ENCODE measurements at places on chromosomes 3 and 15.

DNA sequence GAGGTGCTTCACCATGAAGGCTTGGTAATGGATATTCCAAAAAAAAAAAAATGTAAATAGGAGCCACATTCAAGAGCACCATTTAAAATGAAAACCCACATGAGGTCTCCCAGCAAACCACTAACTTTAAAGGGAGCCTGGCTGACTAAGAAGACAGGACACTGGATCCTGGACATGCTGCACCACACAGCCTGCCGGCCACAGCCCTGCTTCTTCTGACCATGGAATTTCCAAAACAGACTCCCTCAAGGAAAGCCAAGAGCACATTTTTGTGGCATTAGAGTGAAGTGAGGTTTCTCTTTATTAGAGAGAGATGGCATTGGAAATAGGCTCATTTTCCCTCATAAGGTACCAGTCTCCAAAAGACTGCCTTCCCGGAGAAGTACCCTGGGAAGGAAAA is 113.9 kb downstream of the RORA start:
- no peak for DNase-seq

- no peak for DNase-seq
Measured at GRCh38 chr3:134363381-134363755, 10.9 kb downstream of the AMOTL2 start.

DNA sequence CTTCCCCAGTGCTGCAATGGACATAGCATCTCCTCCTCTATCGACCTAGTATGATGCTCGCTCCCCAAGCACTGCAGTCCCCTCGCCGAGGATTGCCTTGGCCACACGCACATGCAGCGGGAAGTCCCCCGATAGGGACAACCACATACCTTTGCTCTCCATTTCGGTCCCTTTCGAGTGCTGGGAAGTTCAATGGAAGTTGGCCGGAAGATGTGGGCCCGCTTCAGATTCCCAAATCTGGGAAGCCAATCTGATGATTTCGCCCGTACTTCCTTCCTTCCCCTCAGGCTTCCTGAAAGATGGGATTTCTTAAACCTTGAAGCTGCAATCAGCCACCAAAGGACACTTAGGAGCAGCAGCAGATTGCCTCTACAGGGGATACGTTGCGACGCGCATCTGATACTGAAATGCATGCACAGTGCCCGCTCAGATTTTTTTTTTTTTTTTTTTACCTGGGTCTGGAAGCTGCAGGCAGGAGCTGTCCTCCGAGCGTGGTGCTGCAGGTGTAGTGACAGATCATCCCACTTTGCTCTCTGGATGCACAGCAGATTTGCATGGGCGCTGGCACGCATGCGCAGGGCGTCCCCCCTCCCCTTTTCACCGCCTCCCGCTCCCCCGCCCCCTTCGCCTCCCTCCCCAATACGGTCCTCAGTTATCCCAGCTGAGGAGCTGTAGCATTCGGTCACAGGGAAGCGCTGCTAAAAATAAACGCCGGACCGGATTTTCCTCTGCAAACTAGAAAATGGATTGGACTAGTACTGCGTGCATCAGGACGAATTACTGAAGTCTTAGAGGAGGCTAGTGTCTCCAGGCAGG is at the start of gene FGF12:
FGF12 (minus strand) TSS at position 510 of the 816 bp plus-strand sequence.
- DNase-seq = no peak

GRCh38 chr3:128155616-128156360 is 2.5 kb downstream of the EEFSEC start:
- DNase-seq = no peak

Measured in smooth muscle cell of the brain vasculature (primary cell).